ENCODE measurements at places on chromosomes 7 and 10.

DNA sequence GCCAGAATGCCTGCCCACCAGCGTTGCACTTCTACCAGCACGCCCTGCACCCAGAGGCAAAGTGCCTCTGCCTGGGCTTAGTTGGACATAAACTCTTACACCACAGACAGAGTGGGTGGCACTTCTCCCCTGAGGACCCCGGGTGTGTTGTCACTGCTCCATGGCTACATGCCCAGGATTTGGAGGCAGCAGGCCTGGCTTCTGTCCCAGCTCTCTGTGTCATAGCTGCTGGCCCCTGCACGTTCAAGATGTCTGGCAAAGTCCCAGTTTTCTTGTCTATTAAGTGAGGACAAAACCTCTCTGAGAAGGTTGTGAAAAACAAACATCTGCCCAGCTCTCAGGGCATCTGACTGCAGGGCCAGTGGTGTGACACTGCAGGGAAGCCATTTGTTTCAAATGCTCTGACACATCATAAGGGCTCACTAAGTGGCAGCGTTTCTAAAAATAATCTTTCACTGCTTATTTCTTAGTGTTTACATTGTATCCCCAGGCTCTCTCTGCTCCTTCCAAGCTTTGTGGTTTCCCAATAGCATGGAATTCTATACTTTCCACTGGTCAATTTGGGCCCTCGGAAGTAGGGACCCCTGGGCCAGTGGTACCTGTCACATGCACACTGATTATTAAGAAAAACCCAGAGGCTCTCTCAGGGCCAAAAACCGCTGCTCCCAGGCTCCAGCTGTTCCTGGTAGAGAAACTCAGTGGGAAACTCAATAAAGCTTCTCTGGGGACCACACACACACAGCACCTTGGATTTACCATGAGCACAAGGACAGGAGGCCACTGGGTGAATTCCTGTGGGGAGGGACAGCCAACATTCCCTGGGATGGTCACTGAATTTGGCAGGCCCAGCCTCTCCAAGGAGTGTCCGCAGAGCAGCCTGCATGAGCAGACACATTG, 86.2 kb upstream of the ANLN start:
- no peak for DNase-seq

DNA sequence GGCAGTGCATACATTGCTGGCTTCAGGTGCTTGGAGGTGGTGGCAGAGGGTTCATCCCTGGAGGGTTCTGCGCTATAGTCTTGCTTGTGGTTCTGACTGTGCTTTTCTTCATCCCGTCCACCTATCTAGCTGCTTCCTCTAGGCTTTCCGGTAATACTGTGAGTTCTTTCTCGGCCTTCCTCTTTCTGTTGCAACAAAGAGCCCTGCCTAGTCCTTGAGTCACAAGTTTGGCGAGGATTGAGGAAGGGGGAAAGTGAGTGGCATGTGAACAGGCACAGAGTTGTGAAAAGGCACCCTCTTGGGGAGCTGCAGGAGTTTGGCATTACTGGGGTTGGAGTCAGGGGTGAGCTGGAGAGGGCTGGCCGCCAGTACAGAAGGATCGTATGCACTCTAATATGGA, 123.0 kb downstream of the SH2D4B start:
- DNase-seq: no peak

- no peak for DNase-seq
These were observed at the start of gene KCP for GRCh38 chr7:128910569-128910945. Gene KCP, minus strand, starts transcription at chr7:128910709. Its CDS starts 33 bp downstream, at chr7:128910676.

- DNase-seq: no peak
These were observed 111.0 kb upstream of the KMT2E start for GRCh38 chr7:104903044-104903443.

DNA sequence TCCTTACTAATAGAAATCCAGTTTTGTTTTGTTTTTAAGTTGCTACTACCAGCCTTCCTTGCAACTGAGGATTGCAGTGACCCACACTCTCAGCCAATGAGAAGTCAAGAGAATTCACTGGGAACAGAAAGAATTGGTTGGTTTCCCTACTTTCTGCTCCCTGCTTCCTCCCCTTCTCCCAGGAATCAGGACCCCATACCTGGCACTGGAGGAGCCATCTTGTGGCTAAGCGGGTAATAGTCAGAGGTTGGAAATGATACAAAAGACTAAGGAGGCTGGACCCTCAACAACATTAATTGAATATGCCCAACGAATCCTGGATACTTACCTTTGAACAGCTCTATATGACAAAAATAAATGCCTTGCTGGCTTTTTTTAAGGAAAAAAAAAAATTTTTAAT, 6.3 kb downstream of the TMEM176A start:
- no peak for DNase-seq

- DNase-seq: no peak
These were observed 136.7 kb downstream of the DKK1 start for GRCh38 chr10:52450762-52451291.
